ENCODE measurements at places on chromosomes 12 and 14.

- no peak for DNase-seq
These were observed 9.6 kb downstream of the ACADS start for GRCh38 chr12:120735181-120735580.

GRCh38 chr12:58368001-58368400 is 426.6 kb downstream of the ATP23 start:
- DNase-seq, result no peak

DNA sequence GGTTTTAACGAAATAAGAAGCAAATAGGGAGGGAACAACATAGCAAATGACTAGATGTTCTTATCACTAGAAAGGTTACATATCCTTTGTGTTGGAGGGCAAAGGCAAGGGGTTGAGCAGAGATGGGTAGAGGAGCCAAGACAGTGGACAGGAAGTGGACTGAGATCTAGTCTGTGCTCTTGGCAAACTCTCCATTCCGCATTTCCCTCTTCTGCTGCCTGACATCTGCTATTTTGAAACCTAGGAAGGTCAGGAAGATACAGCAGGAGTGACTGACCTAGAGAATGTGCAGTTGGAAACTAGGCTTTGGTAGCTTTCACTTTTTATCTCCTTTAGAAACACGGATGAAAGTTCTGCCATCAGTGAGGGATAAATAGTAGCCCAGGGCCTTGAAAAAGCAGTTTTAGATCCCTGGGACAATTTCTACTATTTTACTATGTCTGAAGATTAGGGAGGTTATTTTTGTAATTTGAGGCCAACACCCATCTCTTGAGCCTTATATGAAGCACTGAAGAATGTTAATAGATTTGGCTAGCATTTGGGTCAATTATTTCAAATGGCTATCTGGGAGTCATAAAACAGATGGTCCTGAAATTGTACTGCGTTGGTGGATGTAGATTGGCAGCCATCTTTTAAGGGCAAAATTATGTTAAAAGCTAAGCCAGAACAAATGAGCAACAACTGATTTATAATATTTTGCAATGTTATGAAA is 410.3 kb downstream of the PCNX1 start:
- DNase-seq, result no peak

- peak; percentile 73 for DNase-seq
These were observed 4.3 kb downstream of the GAPDH start for GRCh38 chr12:6538420-6539313.

- no peak for DNase-seq
These were observed 155.2 kb downstream of the STXBP6 start for GRCh38 chr14:24894583-24895242.

DNA sequence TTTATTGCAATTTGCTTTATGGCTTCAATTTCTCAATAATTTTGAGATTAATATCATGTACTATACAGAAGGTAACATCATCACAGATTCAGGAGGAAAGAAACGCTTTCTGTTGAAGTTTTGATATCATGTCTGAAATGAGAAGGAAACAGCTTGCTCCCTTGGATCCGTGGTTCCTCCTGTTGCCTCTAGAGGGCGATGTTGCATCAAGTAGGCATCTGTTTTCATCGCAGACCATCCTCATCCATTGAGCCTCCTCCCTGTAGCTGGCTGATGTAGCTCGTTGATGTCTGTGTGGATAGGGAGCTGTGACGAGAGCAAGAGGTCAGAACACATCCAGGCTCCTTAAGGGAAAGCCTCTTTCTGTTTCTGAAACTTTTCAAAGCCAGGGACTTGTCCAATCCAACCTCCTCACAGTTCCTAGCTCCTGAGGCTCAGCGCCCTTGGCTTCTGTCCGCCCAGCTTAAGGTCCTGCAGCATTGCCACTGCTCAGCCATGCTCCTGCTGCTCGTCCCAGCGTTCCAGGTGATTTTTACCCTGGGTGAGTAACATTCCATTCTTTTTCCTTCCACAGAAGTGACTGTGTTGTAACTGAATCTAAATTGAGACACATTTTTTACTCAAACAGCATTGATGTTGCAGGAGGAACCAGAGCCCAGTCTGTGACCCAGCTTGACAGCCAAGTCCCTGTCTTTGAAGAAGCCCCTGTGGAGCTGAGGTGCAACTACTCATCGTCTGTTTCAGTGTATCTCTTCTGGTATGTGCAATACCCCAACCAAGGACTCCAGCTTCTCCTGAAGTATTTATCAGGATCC is 304.8 kb upstream of the OR4E1 start:
- DNase-seq, result peak; percentile 51

DNA sequence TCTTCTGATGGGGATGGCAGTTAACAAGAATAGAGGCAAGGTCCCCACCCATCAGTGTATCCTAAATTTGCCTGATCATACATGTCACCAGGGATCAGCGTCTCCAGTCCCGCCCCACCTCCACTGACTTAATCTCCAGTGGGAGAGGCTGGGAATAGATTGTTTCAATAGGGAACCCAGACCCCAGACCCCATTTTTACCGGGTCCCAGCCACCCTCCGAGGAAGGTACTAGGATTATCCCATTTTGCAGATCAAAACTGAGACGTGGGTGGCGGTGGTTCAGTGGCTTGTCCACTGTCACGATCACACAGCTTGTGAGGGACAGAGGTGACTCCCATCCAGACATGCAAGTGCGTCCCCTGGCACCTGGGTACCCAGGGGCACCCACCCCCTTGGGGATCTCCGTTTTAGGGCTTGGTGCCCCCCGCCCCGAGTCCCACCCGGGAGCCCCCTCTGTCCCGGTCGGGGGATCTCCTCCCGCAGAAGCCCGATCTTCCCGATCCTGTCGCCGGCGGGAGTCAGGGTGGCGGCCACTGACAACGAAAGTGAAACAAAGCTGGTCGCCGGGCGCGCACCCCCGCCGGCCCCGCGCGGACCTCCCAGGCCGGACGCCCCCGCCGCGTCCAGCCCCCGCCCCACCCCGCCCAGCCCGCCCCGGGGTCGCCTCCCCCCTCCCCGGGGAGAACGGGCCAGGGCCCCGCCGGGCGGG is 523 bp downstream of the WSB2 start:
- peak; percentile 52 for DNase-seq

DNA sequence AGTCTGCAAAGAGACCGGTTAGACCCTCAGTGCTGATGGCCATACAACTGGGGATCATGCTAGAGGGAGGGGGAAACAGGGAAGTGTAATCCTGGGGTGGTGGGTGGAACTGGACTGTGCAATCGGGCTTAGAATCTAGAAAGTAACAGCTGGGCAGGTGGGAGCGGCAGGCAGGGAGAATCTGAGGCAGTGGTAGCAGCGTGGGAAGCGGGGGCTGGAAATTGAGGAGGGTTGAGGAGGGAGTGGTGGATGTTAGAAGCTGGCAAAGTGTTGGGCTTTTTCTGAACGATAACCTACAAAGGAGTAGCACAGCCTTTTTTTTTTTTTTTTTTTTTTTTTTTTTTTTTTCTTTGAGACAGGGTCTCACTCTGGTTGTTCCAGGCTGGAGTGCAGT is 3.1 kb upstream of the IGFBP6 start:
- no peak for DNase-seq

DNA sequence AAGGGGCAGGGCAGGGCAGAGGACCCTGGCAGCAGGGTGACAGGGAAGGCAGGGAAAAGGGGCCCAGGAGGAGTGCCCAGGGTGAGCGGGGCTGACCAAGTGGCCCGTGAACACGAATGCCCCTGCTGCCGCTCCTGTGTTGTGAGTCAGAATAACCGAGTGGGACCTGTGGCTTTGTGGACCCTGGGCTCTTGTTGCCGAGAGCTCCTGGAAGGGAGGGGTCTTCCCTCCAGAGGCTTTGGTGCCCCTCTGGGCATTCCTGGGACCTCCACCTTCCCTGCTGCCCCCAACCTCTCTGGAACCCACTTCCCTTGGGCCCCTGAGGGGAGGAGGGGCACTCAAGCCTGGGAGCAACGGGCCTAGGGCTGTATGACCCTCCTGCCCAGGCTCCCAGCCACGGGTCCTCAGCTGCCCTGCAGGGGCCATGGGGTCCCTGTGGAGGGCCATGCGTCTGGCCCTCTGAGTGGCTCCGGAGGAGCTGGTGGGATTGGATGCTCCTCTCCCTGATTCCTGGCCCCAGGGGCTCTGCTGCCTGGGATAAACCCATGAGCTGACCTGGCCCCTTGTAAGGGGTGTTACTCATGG is 319.4 kb downstream of the TMEM121 start:
- no peak for DNase-seq

DNA sequence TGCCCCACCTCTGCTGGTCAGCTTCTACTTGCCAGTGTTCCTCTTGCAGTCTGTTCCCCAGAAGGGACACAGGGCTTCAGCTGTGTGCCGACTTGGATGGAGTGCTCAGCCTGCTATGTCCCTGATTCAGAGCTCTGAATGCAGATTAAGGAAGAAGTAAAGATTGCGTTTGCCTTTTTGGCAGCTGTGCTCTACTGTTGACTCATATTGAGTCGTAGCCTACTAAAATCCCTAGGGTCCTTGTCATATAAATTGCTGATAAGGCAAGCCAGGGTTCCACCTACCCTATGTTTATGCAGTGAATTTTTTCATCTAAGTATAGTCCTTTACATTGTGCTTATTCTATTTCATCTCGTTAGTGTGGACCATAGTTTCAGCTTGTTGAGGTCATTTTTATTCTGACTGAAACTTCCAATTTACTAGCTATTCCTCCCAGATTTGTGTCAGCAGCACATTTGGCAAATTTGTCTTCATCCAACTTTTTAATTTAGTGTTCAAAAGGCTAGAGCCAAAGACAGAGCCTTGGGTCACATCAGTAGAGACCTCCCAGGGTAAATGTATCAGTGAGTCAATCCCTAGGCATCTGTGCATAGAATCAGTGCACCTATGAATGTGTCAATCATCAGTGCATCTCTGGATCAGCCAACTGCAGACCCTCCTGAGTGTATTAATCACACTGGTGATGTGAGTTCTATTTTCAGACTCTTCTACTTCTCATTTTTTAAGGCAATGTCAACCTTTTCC is 31.9 kb downstream of the CACNA1C start:
- peak; percentile 49 for DNase-seq

DNA sequence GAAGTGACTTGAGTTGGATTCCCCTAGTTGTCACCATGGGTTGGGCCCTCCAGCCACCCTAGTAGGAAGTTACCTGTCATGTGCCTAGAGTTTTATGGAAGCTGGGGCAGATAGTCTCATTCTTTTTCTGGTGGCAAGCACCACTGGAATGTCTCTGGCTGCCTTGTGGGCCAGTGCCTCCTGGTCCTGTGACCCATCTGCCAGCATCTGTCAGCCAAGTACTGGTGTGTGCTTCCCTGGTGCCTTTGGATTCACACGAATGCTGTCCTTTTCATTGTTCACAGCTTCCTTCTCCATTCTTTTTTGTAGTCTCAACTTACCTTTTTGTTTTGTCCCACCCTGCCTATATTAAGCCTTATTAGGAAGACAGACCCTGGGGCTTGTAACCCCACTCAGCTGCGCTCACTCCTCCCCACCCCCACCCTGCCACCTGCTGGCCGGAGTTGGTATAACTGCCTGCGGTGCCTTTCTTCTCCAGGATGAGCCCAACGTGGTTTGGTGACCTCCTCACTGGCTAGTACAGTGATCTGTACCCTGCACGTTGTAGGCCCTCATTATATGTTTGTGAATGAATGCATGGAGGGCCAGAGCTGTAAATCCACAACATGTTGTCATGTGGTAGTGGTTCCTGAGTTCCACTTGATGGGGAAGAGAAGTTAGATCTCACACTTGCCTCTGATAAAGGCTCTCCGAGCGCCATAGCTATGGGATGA is 125.7 kb downstream of the TSPAN9 start:
- DNase-seq, result peak; percentile 49

DNA sequence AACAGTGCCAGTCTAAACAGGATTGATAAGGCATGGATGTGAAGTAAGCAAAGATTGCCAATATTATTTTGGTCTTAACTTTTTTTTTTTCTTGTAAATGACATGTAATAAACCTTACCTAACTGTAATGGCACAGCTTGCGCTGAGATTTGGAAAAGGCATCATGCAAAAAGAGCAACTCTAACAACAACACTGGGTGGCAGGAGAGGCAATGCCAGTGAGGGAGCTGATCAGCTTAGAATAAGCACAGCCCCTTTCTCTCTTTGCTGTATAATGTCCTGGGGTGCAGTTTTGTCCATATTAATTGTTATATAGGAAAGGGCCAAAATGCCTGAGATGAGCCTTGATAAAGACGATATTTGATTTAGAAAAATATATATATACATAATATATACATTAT is 1589.7 kb upstream of the FLRT2 start:
- no peak for DNase-seq

DNA sequence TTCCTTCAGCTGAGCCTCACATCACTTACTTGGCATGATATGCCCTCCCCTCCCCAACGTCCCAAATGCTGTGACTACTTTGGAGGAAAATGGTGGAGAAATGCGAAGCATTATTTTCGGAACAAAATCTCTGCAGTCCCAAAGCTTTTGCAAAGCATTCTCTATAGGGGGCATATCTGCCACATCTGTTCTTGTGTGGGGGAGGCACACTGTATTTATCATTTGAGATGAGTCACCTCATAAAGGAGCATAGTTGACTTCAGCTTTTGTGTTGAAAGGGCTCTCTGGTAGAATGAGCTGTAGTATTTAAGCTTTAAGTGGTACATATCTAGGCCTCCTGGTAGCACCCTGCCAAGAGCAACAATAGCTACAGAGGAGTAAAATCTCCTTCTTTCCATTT is 447.5 kb downstream of the ADAMTS20 start:
- peak; percentile 20 for DNase-seq

- DNase-seq, result no peak
These were observed 10.4 kb downstream of the TECPR2 start for GRCh38 chr14:102373110-102373509.

DNA sequence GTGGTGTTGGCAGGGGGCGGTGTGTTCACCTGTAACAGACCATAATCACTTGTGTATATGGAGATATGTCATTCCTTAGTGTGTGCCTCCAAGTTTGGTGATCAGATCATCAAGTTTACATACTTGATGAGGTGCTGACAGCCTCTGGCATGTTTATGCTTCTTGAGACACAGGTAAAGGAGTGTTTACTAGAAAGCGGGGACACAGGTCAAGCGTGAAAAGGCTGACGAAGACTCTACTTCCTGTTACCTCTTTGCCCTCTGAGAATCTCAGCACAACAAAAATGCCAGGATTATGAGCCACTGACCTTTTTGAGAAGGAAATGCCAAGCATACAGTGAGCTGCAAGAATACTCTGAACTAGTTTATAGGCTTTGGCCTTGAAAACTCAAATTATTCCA is 29.6 kb downstream of the PRDM4 start:
- no peak for DNase-seq

DNA sequence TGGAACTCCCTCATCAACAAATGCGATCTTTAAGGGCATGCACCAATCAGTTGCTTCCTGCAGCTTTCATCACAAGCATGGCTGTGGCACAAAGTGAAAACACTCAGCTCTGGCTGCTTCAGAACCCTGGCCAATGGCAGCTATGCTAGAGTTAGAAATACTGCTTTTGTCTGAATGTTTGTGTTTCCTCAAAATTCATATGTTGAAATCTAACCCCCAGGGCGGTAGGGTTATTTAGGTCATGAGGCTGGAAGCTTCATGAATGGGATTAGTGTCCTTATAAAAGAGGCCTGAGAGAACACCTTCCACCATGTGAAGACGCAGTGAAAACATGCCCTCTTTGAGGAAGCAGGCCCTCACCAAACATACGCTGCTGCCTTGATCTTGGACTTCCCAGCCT is 453.9 kb downstream of the SNAPC1 start:
- no peak for DNase-seq

DNA sequence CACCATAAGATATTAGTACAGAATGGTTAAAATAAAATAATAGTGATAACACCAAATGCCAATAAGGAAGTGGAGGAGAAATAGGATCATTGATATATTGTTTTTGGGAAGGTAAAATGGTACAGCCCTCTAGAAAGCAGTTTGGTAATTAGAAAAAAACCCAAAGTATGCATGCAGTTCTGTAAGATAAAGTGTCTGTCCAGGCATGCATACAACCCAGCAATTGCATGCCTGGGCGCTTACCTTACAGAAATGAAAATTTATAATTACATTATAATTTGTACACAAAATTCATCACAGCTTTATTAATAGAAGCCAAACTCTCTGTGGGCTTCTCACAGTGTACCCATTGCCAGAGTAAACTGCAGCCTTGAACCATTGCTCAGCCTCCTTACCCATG is 124.7 kb downstream of the TTC6 start:
- no peak for DNase-seq
